ENCODE measurements at places on chromosomes 3 and 15.

DNA sequence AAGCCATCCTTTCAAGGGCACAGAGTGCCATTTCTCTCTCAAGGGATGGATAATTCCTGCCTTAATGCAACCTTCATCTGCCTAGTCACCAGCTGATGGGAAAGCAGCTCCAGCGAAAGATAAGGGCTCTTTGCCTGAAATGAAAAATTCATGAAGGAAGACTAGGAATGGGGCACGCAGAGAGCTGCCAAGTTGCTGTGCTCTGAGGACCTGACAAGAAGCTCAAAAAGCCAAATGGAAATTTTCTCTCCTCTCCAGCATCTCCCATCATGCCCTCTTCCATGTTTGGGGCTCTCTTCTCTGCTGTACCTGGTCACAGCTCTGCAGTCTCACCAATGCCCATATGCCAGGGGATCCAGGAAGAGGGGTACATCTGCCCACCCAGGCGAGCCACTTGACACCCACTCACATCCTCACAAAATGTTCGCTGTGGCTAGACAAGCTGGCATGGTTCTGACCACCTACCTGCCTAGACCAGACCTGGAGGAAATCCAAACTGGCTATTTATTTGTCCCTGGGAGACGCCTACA lies 29.3 kb upstream of the ABHD2 start:
- DNase-seq, result no peak

DNA sequence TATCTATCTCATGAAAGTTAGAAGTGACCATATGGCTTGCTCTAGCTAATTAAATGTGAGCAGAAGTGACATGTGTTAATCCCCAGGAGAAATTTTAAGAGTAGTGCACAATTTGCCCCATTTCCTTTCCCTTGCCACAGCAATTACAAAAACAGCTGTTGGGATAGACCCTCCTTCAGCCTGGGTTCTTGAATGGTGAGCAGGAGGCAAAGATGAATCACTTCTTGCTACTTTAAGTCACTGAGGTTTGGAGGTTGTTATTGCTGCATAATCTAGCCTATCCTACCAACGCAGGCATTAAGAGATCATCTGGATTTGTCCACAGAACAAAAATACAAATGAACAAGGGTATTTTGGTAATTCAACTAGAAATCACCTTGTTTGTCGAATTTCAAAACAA lies 51.7 kb upstream of the CAPN7 start:
- DNase-seq, result no peak

GRCh38 chr3:196619223-196619622 lies 20.3 kb upstream of the NRROS start:
- DNase-seq, result no peak

DNA sequence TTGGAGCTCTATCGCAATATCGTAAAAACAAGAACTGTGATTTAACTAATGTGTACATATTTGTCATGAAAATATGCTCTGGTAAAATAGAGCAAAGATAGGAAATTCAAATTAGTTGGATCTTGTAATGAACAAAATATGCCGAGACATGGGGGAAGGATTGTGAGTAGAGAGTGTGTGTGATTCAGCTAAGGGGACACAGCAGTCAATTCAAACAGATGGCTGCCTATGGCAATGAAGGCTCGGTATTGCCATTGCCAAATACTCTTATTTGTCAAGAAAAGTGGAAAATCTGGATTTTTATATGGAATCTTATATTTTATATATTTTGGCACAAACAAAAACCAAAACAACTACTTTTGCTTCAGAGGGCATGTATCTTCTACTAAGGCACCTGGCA lies 227.3 kb upstream of the BCHE start:
- DNase-seq, result no peak
